ENCODE measurements at places on chromosomes 3 and 15.

DNA sequence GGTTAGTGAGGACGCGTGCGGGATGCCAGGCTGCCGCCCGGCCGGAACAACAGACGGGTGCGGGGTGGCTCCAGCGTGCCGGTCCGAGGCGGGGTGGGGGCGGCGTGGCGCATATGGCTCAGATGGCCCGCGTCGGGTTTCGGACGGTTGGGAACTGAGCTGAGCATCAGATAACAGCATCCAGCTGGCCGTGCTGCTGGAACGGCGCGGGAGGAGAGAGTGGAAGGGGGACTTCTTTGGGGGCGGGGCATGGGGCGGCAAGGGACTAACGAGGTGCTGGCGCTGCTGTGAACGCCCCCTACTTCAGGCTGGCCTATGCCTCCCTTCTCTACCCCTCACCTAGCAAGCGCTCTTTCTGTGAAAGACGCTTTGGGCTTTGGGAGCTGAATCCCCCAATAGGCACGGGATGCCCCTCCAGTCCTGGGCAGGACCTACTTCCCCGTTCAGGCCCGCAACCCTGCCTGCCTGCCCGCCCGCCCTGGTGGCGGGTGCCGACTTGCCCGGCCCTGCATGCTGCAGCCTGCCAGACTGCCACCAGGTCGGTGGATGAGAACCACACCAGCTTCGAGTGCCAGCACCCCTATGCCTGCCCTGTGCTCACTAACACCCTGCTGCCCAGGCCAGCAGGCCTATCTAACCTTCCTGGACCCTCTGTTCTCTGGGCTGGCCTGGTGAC is 542 bp downstream of the INKA1 start:
- peak; percentile 12 for DNase-seq

DNA sequence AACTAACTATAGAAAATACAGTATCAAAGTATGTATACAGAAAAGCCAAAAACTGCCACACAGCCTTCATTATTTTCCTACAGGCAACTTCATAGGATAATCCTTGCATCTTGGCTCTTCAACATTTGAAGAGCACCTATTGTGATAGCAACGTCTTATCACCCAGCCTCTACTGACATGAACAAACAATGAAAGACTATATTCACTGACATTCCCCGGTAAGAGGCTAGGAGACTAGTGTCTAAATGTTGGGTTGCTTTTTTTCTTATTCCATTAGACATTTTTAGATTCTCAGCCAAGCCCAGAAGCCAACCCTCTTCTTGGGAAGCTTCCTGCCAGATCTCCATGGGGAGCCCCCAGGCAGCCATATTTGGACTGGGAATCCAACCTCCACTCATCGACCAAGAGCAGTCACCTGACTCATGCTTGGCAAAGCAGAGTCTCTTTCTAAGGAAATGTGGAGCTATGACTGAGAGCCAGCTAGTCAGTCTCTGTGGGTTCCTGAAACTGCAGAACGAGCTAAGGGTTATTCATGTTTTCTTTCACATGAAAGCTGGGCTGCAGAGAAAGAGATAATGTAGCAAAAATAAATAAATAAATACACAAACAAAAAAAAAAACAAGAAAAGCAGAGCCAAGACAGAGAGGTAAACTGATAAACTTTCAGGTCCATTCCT is 227.5 kb downstream of the MAGI1 start:
- peak; percentile 35 for DNase-seq

GRCh38 chr15:77622209-77622933 is 10.3 kb downstream of the LINGO1 start:
- DNase-seq, result no peak

DNA sequence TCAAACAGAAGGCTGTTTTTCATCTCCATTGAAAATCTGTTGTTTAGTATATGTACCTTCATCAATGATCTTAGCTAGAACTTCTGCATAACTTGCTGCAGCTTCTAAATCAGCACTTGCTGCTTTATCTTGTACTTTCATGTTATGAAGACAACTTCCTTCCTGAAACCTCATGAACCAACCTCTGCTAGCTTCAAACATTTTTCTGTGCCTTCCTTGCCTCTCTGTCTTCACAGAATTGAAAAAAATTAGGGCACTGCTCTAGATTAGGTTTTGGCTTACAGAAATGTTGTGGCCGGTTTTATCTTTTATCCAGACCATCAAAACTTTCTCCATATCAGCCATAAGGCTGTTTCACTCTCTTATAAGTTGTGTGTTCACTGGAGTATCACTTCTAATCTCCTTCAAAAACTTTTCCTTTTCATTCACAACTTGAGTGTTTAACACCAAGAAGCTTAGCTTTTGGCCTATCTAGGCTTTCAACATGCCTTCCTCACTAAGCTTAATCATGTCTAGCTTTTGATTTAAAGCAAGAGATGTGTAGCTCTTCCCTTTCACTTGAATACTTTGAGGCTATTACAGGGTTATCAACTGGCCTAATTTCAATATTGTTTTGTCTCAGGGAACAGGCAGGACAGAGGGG is 78.6 kb downstream of the IGSF11 start:
- DNase-seq, result no peak

- no peak for DNase-seq
Observed at GRCh38 chr3:125151916-125152315, 60.6 kb downstream of the SLC12A8 start.

DNA sequence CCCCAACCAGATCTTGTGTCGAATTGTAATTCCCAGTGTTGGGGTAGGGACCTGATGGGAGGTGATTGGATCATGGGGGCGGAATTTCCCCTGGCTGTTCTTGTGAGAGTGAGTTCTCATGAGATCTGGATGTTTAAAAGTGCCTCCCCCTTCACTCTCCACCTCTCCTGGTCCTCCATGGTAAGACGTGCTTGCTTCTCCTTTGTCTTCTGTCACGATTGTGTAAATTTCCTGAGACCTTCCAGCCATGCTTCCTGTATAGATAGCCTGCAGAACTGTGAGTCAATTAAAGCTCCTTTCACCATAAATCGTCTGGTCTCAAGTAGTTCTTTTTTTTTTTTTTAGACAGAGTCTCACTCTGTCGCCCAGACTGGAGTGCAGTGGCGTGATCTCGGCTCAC is 42.3 kb downstream of the NR1D2 start:
- DNase-seq, result no peak

DNA sequence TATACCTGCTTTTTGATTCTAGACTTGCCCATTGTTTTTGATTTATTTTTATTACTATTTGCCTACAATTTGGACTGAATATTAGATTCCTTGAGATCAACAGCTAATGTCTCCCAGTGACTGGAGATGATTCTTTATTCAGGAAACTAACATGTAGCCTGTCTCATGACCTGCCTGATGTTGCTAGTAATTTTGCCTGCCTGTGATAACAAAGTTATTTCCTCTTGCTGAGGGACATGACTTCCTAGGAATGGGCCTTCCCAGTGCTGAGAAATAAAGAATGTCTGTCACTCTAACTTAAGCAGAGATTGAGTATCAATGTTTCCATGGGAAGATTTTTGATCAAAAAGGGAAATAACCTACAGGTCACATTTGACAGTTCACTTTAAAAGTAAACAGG is 13.4 kb upstream of the NPHP3 start:
- DNase-seq, result no peak

- DNase-seq, result no peak
Observed at GRCh38 chr15:38176691-38177090, 75.9 kb upstream of the SPRED1 start.

- no peak for DNase-seq
Observed at GRCh38 chr3:134535186-134535970, 49.5 kb downstream of the CEP63 start.

GRCh38 chr3:9930804-9931418 is 2.7 kb upstream of the CRELD1 start:
- no peak for DNase-seq

DNA sequence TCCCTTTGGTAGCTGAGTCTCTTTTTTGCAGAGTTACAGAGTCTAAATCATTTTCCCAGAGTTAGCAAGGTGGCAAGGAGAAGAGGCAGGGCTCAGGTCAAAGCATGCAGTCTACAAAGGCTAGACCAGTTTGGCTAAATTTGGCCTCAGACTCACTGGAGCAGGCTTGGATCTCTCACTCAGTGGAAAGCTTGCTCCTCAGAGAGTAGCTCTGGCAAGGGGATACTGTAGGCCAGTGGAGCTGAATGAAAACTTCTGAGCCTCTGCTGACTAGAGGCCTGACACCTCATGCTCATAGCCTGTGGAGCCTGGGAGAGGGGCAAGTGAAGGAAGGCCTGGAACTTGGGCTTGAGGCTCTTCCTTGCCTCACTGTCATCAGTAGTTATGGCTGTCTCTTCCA is 101.0 kb downstream of the MOBP start:
- no peak for DNase-seq
